ENCODE measurements at places on chromosomes 2 and 18.
A peak's percentile ranks its signal among the peaks of the same experiment; 100 is the strongest.

DNA sequence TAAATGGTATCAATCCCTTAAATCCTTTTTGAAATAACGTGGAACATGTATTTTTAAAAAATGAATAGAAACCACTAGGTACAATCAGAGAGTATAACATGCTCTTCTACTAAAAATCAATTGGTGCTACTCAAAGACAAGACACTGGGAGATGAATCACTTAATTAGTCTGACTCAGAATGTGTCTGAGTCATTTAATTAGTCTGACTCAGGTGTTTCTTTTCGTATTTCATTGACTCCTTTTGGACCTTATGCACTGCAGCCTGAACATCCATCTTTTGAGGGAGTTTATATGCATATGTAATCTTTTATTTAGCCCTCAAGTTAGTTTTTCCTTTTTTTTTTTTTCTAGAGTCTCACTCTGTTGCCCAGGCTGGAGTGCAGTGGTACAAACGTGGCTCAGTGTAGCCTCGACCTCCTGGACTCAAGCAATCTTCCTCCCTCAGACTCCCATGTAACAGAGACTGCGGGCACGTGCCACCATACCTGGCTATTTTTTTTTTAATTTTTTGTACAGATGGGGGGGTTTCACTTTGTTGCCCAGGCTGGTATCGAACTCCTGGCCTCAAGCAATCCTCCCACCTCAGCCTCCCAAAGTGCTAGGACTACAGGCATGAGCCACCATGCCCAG is 26.5 kb downstream of the PPP4R3B start:
- peak; percentile 54 for DNase-seq

- peak; percentile 20 for DNase-seq
Observed at GRCh38 chr18:43571078-43571689, 293.9 kb upstream of the SYT4 start.

DNA sequence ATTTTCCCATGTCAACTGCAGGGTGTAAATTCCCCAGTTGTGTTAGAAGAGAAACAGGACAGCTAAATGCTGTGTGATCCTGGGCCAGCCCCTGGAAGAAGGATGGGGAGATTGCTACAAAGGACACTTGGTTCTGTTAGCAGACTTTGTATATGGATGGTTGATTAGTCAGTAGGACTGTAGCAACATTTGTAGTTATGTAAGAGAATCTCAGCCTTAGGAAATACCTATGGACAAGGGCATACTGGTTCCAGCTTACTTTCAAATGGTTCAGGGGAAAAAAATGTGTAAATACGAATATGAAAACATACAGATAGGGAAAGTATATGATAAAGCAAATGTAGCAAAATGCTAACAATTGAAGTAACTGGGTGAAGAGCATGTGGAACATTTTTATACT is 47.6 kb downstream of the GNAL start:
- DNase-seq = no peak

DNA sequence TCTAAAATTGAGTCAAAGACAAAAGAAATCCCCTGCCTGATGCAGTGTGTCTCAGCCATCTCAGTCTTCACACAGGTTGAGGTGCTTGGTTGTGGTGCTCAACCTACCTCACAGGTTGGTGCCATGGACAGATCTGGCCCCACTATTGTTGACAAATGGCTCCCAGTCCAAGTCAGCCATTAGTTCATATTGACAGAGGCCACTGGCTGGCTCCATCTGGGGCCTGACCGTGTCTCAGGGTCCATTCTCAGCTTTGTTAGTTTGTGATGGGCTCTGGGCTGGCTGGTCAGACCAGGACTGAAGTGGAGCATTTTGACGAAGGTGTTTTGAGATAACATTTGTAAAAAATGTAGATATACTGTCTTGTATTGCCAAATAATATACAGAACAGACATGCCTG is 36.9 kb downstream of the MRPL33 start:
- DNase-seq = no peak

- no peak for DNase-seq
Observed at GRCh38 chr2:64008434-64009009, 10.7 kb downstream of the VPS54 start.

DNA sequence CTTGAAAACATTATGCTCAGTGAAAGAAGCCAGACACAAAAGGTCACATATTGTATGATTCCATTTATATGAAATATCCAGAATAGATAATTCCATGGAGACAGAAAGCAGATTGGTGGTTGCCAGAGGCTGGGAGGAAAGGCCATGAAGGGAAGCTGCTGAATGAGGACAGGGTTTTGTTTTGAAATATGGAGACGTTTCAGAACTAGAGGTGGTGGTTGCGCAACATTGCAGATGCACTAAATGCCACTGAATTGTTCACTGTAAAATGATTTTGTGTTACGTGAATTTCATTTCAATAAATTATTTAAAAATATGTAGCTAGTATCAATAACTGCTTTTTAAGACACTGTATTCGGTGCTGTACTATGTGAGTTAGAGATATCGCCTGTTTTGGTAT is 101.7 kb upstream of the ZNF236 start:
- no peak for DNase-seq

DNA sequence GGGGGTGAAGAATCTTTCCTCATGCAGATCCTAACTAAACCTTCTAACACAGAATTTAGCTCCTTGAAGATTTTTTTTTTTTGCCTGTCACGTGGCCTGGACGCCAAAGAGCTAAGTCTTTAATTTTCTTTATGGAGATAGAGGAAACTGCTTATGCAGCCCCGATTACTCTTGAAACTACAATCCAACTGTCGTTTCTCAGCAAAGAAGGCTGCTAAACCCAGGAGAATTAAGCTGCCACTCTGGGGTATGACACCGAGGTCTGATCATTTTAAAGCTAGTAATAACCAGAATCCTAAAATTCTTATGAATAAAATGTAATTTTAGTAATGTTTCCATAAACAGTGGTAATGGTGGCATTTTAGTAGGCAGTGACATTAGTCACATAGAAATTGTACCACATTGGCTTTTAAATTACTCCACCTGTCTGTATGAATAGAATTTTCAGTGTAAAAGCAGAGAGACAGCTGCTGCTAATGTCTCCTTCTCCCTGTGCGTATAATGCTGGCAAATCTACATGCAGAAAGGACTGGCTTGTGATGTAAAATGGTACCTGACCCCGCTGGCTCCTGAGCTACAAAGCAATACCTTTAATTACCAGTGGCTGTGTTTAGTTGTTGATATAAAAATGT is 86.5 kb downstream of the MEIS1 start:
- no peak for DNase-seq

Measured in GM13977 (cell line).